ENCODE measurements at places on chromosomes 12 and 14. TPM values are rescaled to one million over a fixed set of nuclear protein-coding genes. Genes with fewer than 3 reads are reported as not detected.

The ABCD2 gene
- 4.0 TPM for total RNA-seq

- H3K27ac ChIP-seq, result no peak overlapping the region
- H3K27me3 ChIP-seq, result no peaks in the 10 kb centered on the region
- no peaks in the 10 kb centered on the region for H3K36me3 ChIP-seq
- H3K4me1 ChIP-seq, result no peaks in the 10 kb centered on the region
- no peak overlapping the region for H3K4me3 ChIP-seq
- no peak for DNase-seq
Observed at GRCh38 chr12:127294651-127295210, 972.2 kb upstream of the TMEM132C start.

- no peak for DNase-seq
- H3K27me3 ChIP-seq, result no peaks in the 10 kb centered on the region
- H3K4me1 ChIP-seq, result peaks cover 5% of the 10 kb centered on the region
- no peak overlapping the region for H3K4me3 ChIP-seq
- H3K27ac ChIP-seq, result no peak overlapping the region
Observed at GRCh38 chr14:77086017-77086727, 11.9 kb upstream of the CIPC start.

DNA sequence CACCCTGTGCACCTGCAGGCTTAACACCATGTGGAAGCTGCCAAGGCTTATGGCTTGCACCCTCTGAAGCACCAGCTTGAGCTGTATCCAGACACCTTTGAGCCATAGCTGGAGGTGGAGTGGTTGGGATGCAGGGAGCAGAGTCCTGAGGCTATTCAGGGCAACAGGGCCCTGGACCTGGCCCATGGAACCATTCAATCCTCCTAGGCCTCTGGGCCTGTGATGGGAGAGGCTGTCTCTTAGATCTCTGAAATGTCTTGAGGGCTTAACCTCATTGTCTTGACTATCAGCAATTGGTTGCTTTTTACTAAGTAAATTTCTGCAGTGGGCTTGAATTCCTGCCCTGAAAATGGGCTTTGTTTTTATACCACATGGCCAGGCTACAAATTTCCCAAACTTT is 36.6 kb downstream of the CREBL2 start:
- peaks cover 17% of the 10 kb centered on the region for H3K4me1 ChIP-seq
- H3K36me3 ChIP-seq, result peaks cover 25% of the 10 kb centered on the region
- no peaks in the 10 kb centered on the region for H3K27me3 ChIP-seq
- no peak overlapping the region for H3K27ac ChIP-seq
- no peak for DNase-seq
- H3K4me3 ChIP-seq, result no peak overlapping the region

GRCh38 chr14:77062261-77062660 is 33.8 kb upstream of the IRF2BPL start:
- H3K4me3 ChIP-seq, result no peak overlapping the region
- DNase-seq, result no peak
- H3K27me3 ChIP-seq, result no peaks in the 10 kb centered on the region
- no peaks in the 10 kb centered on the region for H3K4me1 ChIP-seq

GRCh38 chr12:77925536-77926108 is 94.9 kb downstream of the NAV3 start:
- H3K27me3 ChIP-seq, result no peaks in the 10 kb centered on the region
- H3K4me1 ChIP-seq, result no peaks in the 10 kb centered on the region
- H3K27ac ChIP-seq, result no peak overlapping the region
- no peak overlapping the region for H3K4me3 ChIP-seq

The ENDOU gene
- not detected for total RNA-seq

GRCh38 chr14:92570674-92571262 is 57.2 kb downstream of the RIN3 start:
- H3K4me3 ChIP-seq, result no peak overlapping the region
- H3K4me1 ChIP-seq, result peaks cover 70% of the 10 kb centered on the region
- peak overlapping the region; percentile 95 for H3K27ac ChIP-seq

GRCh38 chr14:65631040-65631439 is 218.5 kb downstream of the FUT8 start:
- no peaks in the 10 kb centered on the region for H3K27me3 ChIP-seq
- no peak overlapping the region for H3K4me3 ChIP-seq
- no peak for DNase-seq
- no peak overlapping the region for H3K27ac ChIP-seq
- H3K4me1 ChIP-seq, result peaks cover 10% of the 10 kb centered on the region
- peaks cover 39% of the 10 kb centered on the region for H3K36me3 ChIP-seq

GRCh38 chr12:110282300-110282860 is 1.3 kb downstream of the ATP2A2 start:
- H3K36me3 ChIP-seq, result peaks cover 46% of the 10 kb centered on the region
- H3K27ac ChIP-seq, result peak overlapping the region; percentile 88
- H3K27me3 ChIP-seq, result peaks cover 3% of the 10 kb centered on the region
- DNase-seq, result no peak

GRCh38 chr12:2300886-2301285 is 248.1 kb downstream of the CACNA1C start:
- no peak overlapping the region for H3K4me3 ChIP-seq
- no peak for DNase-seq
- no peaks in the 10 kb centered on the region for H3K36me3 ChIP-seq
- no peaks in the 10 kb centered on the region for H3K27me3 ChIP-seq
- H3K27ac ChIP-seq, result no peak overlapping the region

GRCh38 chr12:53181935-53182334 is 1.2 kb upstream of the CSAD start:
- DNase-seq, result no peak
- no peaks in the 10 kb centered on the region for H3K27me3 ChIP-seq
- peak overlapping the region; percentile 89 for H3K4me3 ChIP-seq

DNA sequence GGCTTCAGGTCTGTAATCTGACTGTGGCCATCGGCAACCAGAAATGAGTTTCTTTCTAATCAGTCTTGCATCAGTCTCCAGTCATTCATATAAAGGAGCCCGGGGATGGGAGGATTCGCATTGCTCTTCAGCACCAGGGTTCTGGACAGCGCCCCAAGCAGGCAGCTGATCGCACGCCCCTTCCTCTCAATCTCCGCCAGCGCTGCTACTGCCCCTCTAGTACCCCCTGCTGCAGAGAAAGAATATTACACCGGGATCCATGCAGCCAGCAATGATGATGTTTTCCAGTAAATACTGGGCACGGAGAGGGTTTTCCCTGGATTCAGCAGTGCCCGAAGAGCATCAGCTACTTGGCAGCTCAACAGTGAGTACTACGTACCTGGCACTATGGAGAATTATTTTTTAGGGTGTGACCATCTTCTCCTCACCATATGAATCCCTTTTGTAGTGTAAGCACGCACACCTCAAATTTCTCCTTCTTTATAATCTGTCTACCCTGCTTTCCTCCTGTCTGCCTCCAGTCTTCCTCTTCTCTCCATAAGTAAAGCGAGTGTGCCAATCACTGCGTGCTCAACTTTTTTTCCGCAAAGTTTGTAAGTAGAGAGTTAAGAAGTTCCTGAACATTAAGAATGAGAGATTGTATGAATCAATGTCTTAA is at the start of gene TPH2:
Gene TPH2, plus strand, starts transcription at position 118 of the 658 bp plus-strand sequence. Its CDS starts 142 bp downstream, at position 260.
- H3K4me1 ChIP-seq, result peaks cover 4% of the 10 kb centered on the region
- H3K27ac ChIP-seq, result no peak within 1 kb of the TSS
- H3K36me3 ChIP-seq, result no peaks in the 10 kb centered on the region
- no peak within 1 kb of the TSS for H3K4me3 ChIP-seq

- H3K4me1 ChIP-seq, result no peaks in the 10 kb centered on the region
- DNase-seq, result no peak
- no peak overlapping the region for H3K4me3 ChIP-seq
- no peaks in the 10 kb centered on the region for H3K36me3 ChIP-seq
- no peak overlapping the region for H3K27ac ChIP-seq
Observed at GRCh38 chr12:114011711-114012110, 45.6 kb upstream of the RBM19 start.

GRCh38 chr12:51687177-51687576 is 96.1 kb downstream of the SCN8A start:
- no peak overlapping the region for H3K4me3 ChIP-seq
- no peak overlapping the region for H3K27ac ChIP-seq

GRCh38 chr12:90574676-90575075 is 380.3 kb downstream of the CCER1 start:
- H3K27me3 ChIP-seq, result no peaks in the 10 kb centered on the region
- no peak overlapping the region for H3K27ac ChIP-seq
- H3K36me3 ChIP-seq, result no peaks in the 10 kb centered on the region
- no peak overlapping the region for H3K4me3 ChIP-seq
- DNase-seq, result no peak

DNA sequence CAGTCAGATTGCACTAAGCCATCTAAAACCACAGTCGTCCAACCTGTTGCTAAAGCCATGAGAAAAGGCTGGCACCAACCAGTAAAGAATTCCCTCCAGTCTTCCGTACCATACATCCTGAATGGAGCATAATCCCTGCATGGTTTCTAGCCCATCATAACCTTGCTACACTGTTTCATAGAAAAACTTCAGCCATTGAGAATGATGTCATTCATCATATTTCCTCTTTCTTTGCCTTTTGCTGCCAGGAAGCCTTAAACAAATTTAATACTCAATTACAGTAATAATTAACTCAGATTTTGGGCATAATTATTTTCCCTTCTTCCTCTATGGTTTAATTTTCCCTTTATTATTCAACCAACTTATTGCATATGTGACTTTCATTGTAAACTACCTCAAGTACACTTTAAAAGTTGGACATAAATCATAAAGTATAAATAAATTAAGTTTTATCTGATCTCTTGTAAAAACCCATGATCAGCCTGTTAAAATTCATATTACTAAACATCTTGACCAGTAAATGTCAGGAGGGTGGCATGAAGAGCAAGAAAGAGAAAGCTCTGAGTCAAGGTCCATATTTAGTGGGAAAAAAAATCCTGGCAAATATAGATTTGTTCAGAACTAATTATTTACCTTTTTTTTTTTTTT is 264.7 kb downstream of the ZFP36L1 start:
- peaks cover 9% of the 10 kb centered on the region for H3K36me3 ChIP-seq
- peaks cover 3% of the 10 kb centered on the region for H3K4me1 ChIP-seq
- no peaks in the 10 kb centered on the region for H3K27me3 ChIP-seq
- no peak for DNase-seq
- H3K27ac ChIP-seq, result no peak overlapping the region

DNA sequence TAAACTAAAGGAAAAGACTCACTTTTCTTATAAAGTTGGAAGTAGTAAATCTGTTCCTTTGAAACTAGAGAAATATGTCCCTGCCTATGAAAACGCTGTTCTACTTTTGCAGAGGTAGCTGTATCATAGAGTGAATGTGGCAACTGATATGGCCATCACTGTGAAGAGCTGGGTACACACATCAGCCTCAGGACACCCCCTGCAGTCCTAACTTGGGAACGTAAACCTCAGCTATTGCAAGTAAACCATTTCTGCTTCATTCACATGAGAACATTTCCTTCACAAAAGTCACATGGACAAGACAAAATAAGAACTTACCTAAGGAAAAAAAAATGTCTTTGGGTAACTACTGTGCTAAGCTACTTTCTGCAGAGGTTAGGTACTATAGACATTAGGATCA is 233.3 kb upstream of the PPFIA2 start:
- no peak overlapping the region for H3K27ac ChIP-seq
- H3K36me3 ChIP-seq, result no peaks in the 10 kb centered on the region
- H3K27me3 ChIP-seq, result no peaks in the 10 kb centered on the region

DNA sequence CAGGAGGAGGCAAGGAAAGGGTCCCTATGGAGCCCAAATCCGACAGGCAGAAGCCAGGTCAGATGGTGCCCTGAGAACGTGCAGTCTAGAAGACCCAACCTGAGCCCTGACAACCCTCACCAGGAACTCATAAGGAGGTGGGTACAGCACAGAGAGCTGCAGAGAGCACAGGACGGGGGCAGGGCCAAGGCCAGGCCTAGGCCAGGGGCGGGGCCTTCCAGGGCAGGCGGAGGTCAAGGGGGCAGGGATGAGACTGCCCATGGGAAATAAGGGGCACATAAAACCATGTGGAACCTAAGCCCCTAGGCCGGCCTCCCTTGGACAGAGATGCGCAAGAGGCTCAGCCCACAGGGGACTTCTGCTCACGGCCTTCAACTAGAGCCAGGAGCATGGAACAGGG is 45.1 kb downstream of the SSH1 start:
- H3K27ac ChIP-seq, result no peak overlapping the region
- H3K4me3 ChIP-seq, result no peak overlapping the region
- no peaks in the 10 kb centered on the region for H3K27me3 ChIP-seq
- H3K4me1 ChIP-seq, result no peaks in the 10 kb centered on the region
- peaks cover 18% of the 10 kb centered on the region for H3K36me3 ChIP-seq
- no peak for DNase-seq

The FGD6 gene
- total RNA-seq, result 0.41 TPM

- no peak overlapping the region for H3K27ac ChIP-seq
- no peaks in the 10 kb centered on the region for H3K4me1 ChIP-seq
- H3K36me3 ChIP-seq, result no peaks in the 10 kb centered on the region
- no peak for DNase-seq
- H3K27me3 ChIP-seq, result no peaks in the 10 kb centered on the region
Observed at GRCh38 chr12:38711054-38711453, 194.3 kb downstream of the CPNE8 start.

DNA sequence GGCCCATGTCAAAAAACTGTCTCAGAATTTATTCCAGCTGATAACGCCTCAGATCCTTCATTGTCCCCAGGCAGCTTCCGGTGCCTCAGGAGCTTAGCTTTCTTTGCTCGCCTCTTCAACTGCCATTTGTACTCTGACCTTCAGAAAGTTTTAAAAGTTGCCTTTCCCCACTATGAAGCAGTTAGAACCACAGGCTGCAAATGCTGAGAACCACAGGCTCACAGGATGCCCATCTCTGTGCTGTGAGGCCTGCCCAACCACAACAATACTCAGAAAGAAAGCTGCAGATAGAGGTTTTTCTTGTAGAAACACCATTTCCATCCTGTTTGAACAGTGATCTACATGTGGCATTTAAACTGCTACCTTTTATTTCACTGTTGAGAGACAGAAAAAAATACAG is 131.1 kb downstream of the PRKCH start:
- peaks cover 95% of the 10 kb centered on the region for H3K4me1 ChIP-seq
- H3K36me3 ChIP-seq, result peaks cover 86% of the 10 kb centered on the region
- H3K27ac ChIP-seq, result peak overlapping the region; percentile 99
- H3K27me3 ChIP-seq, result no peaks in the 10 kb centered on the region
- H3K4me3 ChIP-seq, result peak overlapping the region; percentile 72

The SMCO2 gene
- 0.32 TPM for total RNA-seq

DNA sequence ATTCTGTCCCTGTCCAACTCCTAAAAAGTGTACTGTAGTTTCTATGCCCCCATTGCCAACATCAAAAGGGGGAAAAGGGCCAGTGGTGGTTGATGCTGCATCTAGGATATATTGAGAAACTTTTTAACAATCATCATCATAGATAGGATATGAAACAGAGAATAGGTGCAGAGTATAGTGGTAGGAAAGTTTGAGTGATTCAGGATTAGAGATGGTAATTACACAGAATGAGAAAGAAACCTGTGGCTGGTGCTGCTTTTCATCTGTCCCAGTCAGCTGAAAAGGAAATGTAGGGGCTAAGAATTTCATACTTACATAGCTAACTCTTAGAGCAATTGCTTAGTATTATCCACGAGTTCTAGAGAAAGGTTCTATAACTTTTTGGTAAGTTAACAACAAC is 67.6 kb downstream of the GTF2A1 start:
- peaks cover 17% of the 10 kb centered on the region for H3K4me1 ChIP-seq
- H3K27me3 ChIP-seq, result peaks cover 4% of the 10 kb centered on the region
- peak; percentile 38 for DNase-seq
- no peaks in the 10 kb centered on the region for H3K36me3 ChIP-seq
- H3K4me3 ChIP-seq, result no peak overlapping the region

The CATSPERB gene
- 0.60 TPM for total RNA-seq

DNA sequence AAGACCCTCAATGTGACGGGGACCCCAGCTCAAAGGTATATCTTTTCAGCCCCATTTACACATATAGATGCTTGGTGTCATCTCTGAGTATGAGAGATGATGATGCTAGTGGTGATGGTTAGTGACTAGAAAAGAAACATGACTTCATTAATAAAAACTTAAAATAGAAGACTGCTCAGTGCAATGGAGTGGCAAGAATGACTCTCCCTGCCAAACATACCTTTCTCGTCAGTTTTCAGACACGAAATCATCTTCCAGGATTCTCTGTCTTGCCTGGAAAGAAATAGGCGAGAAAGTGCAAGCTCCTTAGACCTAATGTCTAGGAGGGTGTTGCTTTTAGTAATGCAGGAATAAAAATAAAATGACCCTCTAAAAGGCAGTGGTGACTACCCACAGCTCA is 71.7 kb downstream of the TPH2 start:
- no peak overlapping the region for H3K4me3 ChIP-seq
- no peak for DNase-seq
- peaks cover 13% of the 10 kb centered on the region for H3K27me3 ChIP-seq

The NOVA1 gene
- not detected for total RNA-seq
